ENCODE measurements at places on chromosomes 6 and 20.

DNA sequence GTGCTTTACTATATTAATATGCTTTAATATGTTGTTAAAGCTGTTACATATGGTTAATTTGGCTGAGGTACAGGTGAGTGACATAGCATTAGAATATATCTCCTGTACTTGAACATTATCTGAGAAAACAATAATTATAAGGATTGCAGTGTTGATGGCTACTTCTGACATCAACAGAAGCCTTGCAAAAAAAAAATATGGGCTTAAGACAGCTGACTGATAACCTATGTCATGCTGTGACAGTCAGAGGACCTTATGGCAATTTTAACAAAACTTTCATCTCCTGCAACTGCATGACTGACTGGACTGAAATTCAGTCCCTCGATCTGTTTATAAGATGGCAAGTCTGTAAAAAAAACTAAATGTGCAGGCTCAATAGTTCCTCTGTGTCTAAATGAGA is 27.5 kb upstream of the TBX18 start:
- no peak for DNase-seq

DNA sequence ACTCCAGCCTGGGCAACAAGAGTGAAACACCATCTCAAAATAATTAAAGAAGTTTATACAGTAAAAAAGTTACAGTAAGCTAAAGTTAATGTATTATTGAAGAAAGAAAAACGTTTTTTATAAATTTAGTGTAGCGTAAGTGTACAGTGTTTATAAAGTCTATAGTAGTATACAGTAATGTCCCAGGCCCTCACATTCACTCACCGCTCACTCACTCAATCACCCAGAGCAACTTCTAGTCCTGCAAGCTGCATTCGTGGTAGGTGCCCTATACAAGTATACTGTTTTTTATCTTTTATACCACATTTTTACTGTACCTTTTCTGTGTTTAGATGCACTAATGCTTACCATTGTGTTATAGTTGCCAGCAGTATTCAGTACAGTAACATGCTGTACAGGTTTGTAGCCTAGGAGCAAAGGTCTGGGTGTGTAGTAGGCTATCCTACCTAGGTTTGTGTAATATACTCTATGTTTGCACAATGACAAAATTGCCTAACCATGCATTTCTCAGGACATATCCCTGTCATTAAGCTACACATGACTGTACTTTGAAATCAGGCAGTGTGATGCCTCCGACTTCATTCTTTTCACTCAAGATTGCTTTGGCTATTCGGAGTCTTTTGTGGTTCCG is 16.7 kb downstream of the MGME1 start:
- DNase-seq: no peak

- DNase-seq: no peak
Observed at GRCh38 chr20:1527923-1528322, 29.6 kb downstream of the SIRPD start.

GRCh38 chr20:23459461-23460150 is 6.9 kb upstream of the CST11 start:
- no peak for DNase-seq

DNA sequence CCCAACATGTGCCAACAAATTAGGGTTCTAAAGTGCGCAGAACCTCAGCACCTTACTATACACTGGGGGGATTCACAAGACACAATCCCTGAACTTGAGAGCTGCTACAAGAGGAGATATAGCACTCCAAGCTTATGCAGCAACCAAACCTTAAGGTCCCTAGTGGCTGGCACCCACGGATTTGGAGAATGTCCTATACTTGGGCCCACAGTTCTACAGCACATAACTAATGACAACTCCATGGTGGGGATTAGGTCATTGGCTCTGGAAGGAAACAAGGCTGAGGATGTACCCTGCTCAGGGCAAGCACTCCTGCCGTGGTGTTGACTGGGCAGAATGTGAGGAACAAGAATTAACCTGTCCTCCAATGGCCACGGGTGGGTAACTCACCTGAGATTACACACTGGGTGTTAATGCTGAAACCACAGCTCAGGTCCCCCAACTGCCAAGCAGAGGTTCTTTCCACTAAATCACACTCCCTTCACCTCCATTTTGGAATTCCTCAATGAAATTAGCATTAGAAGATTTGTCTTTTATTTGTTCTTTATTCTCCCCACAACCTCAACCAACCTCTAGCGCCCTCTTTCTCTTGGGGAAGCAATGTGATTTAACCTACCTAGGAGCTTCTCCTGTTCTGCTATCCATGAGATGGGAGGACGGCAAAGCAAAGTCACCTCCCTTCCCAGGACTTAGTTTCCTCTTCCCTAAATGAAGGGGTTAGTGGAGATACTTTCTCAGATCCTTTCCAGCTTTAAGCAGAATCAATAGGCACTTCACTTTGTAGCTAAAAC is 32.0 kb downstream of the TRERF1 start:
- DNase-seq: no peak

- no peak for DNase-seq
Observed at GRCh38 chr6:142761756-142762155, 183.2 kb downstream of the HIVEP2 start.

DNA sequence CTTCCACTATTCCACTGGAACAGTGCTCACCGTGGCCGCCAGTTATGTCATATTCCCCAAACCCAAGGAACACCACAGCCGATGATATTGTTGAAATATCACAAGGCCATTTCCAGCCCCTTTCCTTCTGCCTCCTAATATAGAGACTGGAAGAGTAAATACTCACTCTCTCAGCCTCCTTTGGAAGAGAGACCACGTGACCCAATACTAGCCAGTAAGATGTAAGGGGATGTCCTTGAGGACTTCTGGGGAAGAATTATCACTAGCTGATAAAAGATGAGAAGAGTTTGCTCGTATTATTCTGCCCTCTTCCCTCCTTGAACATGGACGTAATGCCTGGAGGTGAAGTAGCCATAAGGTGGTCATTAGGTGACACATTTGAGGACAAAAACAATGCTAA is 13.5 kb downstream of the MAK start:
- no peak for DNase-seq

DNA sequence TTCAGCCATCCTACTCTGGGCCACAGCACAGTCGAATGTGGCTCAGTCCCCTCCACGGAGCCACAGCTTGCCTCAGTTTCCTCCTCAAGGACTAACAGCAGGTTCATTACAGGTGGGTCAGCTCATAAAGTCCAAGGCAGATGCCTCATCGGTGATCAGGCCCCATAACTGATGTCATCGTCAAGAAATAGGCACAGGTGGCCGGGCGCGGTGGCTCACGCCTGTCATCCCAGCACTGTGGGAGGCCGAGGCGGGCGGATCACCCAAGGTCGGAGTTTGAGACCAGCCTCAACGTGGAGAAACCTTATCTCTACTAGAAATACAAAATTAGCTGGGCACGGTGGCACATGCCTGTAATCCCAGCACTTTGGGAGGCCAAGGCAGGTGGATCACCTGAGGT is 3.4 kb downstream of the UCKL1 start:
- no peak for DNase-seq

DNA sequence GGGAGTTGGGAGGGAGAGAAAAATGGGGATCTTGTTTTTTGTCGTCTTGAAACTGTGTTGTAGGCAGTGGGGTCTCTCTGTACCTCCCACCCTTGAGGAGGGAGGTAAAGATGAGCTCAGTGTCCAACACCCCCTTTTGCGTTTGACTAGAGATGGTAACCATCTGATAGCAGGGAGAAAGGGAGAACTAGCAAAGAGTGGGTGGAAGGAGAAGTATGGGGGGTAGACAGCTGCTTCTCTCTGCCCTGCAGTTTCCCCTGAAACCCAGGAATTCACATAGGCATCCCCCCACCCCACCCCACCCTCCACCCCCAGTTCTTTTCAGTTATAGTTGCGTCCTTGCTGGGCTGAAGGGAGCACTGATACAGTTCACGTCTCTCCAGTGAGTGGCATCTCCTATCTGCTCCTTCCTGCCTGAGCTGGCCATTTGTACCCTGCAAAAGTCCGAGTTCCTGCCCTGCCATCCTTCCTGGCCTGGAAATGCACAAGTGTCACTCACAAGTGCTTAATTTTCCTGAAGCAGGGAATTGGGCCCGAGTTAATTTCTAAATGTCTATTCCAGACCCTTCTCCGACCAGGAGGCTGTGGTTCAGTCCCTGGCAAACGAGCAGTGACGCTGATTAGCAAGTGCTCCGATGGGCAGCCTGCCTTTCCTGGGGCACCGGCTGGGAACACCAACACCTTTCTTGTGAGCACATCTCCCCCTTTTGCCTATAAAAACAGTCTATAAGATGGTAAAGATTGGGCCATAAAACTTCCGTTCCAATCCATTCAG is 1.5 kb downstream of the SIRPA start:
- no peak for DNase-seq

DNA sequence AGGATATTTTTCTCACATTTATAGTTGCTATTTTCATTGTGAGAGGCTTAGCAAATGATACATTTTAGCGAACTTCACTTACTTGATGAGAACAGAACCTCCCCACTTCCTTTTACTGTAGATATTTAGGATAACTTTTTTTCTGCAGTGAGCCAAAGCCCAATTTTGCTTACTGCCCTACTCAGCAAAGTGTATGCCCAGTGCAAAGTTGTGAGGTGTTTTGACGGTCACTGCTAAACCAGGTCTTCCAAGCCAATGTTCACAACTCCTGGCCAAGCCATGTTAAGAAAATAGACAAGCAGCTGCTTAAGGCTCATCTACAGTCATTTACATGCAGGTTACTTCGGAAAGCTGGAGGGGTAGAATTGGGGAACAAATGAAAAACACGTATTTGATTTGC is 144.8 kb downstream of the ADGRG6 start:
- DNase-seq: no peak

- DNase-seq: no peak
Observed at GRCh38 chr20:3222635-3223600, 13.6 kb downstream of the ITPA start.

GRCh38 chr6:3569816-3570215 is 113.0 kb upstream of the SLC22A23 start:
- DNase-seq: no peak

DNA sequence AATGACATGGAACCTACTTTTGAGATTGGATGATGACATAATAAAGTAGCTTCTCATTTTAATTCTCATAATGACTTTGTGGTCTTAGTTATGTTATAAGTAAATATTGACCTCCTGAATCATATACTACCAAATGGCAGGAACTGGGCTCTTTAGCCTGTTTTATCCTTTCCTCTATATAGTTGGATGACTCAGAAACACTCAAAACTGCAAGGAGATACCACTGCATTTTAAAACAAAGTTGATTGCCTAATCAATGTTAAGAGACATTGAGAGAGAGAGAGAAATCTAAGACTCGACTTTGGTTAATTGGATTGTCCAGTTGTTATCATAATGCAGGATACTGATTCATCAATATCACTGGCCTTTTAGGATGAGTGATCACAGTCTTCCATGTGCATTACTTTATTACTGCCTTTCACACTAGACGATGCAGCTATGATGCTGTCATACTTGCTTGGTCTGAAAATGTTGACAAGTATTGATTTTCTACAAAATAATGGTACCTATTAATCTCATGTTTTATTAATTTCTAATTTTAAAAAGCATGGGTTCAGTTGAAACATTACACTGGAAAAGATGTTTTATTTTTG is 320.0 kb downstream of the NKAIN2 start:
- no peak for DNase-seq
